ENCODE measurements at places on chromosomes 1 and 21.

DNA sequence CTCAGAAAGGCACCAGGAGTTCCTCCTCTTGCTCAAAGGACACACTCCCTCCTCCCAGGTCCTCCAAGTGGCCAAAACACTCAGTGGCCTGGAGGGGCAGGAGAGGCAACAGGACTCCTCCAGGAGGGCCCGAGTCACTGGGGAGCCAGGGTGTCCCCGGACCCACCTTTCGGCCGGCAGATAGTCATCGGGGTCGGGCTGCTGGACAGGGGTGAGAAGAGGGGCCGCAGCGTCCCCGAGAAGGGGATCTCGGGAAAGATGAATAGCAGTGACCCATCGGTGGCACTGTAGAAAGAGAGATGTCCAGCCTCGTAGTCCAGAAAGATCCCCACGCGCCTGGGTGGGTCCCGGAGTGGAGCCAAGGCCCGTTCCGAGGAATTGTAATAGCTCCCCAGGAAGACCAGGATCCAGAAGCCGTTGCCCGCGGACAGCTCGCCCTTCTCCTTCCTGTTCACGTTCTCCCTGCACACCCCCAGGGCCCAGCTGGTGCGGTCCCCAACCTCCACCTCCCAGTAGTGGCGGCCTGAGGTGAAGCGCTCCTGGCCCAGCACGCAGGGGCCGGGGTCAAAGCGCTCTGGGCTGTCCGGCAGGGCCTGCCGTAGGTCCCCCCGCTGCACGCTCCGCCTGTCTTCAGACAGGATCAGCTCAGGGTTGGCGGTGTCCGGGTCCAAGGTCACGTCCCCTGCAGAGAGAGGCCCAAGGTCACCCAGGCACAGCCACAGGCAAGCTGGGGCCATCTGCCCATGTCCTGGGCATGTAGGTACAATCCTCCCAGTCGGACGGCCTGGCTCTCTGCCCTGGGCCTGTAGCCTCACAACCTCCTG lies 11.9 kb downstream of the TRIM11 start:
- no peak for DNase-seq

- DNase-seq: no peak
Measured at GRCh38 chr1:24725209-24725651, 20.0 kb upstream of the CLIC4 start.

GRCh38 chr1:93616996-93617669 lies 64.5 kb downstream of the BCAR3 start:
- no peak for DNase-seq

- no peak for DNase-seq
Measured at GRCh38 chr21:35219719-35220118, 170.6 kb upstream of the RUNX1 start.

- no peak for DNase-seq
Measured at GRCh38 chr1:110136911-110137310, 13.4 kb upstream of the SLC6A17 start.

DNA sequence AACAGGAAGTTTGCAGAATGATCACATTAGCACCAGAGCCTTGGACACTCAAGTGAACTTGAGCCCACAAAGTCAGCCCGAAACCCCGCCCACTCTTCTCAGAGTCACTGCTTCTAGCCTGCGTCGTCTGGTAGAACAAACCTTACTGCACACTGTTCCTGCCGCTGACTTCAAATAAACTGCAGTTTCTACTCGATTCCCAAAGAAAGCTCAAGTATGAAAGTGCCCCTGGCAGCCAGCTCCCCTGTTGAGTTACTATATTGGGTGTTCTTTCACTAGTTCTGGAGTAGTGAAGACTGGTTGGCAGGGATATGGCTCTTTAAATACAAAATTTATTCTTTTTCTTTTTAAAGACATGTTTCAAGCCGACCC lies 164.7 kb downstream of the GALNT2 start:
- DNase-seq: no peak

- DNase-seq: no peak
Measured at GRCh38 chr1:56092684-56093570, 486.4 kb downstream of the PLPP3 start.

- DNase-seq: no peak
Measured at GRCh38 chr21:34771512-34772028, 102.8 kb downstream of the CLIC6 start.

- no peak for DNase-seq
Measured at GRCh38 chr1:231934797-231935196, 308.2 kb downstream of the DISC1 start.

DNA sequence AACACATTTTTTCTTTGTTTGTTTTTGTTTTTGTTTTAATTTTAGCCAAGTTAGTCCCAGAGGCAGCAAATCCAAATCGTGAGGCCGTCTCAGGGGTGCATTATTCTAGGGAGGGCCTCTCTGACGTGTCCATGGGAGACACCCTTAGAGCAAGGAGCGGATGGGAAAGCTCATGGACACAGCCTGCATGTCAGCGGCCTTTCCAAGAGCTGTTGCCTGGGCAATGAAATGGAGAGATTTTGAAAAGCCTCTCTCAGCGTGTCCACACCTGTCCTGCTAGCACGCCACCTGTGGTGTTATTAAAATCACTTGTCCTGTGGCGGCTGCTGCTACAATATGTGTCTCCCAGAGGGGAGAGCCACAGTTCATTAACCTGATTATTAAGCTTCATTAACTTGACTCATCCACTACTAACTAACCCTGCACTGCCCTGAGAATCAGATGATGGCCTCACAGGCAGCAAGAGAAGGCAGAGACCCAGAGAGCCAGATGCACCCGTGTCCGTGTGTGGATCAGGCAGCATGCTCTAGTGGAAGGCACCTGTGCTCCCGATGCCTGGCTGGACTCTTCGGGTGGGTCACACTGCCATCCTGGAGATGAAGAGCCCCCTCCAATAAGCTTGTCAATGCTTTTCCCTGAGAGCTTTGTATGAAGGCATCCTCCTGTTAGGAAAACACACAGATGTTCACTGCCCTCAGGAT lies 133.3 kb downstream of the PGBD5 start:
- no peak for DNase-seq

DNA sequence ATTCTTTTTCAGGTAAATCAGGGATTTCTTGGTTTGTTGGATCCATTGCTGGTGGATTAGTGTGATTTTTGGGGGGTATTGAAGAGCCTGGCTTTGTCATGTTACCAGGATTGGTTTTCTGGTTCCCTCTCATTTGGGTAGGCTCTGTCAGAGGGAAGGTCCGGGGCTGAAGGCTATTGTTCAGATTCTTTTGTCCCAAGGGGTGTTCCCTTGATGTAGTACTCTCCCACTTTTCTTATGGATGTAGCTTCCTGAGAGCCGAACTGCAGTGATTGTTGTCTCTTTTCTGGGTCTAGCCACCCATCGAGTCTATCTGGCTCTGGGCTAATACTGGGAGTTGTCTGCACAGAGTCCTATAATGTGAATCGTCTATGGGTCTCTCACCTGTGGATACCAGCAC lies 17.6 kb upstream of the CCSAP start:
- no peak for DNase-seq

Measured in GM06990 (cell line).